ENCODE measurements at places on chromosomes 12 and 14.

- no peak for DNase-seq
These were observed 259.6 kb upstream of the ALG10B start for GRCh38 chr12:38056701-38057689.

DNA sequence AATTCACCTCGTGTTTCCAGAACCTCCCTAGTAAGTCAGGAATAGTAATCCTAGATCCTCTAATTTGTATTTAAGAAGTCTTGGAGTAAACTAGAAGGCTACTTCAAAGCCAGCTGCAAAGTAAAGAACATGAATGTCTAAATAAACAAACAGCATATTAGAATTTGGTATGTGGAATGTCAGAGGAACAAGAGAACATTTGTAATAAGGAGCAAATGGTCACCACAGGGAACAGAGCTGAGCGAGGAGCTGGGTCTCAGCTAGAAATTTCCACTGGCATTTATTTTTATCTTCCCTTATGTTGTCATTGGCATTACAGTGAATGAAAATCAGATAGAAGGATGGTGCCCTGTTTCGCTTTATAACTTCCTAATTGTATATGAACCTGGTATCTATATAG lies 50.2 kb downstream of the FRMD6 start:
- DNase-seq = no peak

- DNase-seq = no peak
These were observed 8.2 kb downstream of the MLXIP start for GRCh38 chr12:122086641-122087285.

GRCh38 chr12:104520242-104520900 lies 63.6 kb downstream of the CHST11 start:
- DNase-seq = no peak

GRCh38 chr12:85423947-85424346 lies 143.9 kb downstream of the ALX1 start:
- no peak for DNase-seq

DNA sequence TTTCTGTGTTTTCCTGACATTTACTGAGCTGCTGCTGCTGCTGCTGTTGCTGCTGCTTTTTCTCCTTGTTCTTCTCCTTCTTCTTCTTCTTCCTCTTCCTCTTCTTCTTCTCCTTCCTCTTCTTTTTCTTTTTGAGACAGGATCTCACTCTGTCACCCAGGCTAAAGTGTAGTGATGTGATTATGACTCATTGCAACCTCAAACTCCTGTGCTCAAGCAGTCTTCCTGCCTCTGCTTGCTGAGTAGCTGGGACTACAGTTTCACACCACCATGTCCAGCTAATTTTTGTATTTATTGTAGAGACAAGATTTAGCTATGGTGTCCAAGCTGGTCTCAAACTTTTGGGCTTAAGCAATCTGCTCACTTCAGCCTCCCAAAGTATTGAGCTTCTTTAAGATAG lies 95.8 kb downstream of the TMTC3 start:
- DNase-seq = no peak

DNA sequence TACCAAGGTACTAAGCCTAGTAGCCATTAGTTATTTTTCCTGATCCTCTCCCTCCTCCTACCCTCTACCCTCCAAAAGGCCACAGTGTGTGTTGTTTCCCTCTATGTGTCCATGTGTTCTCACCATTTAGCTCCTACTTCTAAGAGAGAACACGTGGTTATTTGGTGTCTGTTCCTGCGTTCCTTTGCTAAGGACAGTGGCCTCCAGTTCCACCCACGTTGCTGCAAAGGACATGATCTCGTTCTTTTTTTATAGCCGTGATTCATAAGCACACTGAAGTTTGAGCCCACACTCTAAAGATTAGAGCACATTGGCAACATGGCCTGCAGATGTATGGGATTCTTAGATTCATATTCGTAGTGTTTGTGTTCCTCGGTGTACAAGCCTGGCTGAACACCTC lies 8.1 kb upstream of the STX2 start:
- DNase-seq = no peak

DNA sequence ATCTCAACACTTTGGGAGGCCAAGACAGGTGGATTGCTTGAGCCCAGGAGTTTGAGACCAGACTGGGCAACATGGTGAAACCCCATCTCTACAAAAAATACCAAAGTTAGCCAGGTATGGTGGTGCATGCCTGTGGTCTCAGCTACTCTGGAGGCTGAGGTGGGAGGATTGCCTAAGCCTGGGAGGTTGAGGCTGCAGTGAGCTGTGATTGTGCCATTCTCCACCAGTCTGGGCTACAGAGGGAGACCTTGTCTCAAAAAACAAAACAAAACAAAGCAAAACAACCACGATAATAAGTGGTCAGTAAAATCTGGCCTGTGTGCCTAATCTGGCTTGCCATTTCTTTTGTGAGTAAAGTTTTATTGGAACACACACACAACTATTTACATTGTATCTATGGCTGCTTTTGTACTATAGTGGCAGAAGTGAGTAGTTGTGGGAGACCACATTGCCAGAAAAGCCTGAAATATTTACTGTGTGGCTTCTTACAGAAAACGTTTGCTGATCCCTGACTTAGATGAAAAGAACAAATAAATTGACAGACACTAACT lies 19.4 kb upstream of the KLRG1 start:
- no peak for DNase-seq

DNA sequence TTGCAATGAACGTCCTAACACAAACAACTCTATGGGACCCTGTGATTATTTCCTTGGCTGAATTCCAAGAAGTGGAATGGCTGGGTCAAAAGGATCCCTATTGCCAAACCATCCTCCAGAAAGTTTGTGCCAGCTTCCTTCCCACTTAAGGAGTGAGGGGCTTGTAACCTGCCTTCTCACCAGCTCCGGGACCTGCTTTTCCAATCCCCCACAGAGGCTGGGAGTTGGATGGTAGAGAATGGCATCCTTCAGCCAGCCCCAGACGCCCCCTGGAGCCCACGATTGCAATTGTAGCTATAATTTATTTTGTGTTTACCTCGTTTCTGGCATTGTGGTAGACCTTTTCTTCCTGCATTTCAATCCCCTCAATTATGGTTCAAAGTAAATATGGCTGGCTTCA lies 9.7 kb upstream of the ZDHHC22 start:
- no peak for DNase-seq

DNA sequence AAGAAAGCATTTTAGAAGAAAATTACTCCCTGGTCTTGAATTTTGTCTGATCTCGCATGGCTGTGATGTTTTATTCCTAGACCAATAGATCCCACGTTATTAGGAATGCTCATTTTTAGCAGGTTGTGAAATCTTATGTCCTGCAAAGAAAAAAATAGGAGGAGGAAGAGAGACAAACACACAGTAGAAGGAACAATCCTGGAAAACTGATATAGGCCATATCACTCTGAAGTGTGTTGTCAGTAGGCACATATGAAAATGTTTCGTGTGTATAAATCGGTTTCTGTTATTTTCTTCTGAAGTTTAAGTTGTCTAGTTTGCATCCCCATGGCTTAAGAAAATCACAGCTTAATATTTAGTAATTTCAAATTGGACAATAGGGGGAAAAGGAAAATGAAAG lies 12.4 kb downstream of the SLCO1B3 start:
- DNase-seq = no peak

GRCh38 chr12:16228067-16228466 lies 49.4 kb downstream of the SLC15A5 start:
- DNase-seq = no peak

GRCh38 chr12:95739561-95740313 lies 50.8 kb downstream of the NTN4 start:
- no peak for DNase-seq

DNA sequence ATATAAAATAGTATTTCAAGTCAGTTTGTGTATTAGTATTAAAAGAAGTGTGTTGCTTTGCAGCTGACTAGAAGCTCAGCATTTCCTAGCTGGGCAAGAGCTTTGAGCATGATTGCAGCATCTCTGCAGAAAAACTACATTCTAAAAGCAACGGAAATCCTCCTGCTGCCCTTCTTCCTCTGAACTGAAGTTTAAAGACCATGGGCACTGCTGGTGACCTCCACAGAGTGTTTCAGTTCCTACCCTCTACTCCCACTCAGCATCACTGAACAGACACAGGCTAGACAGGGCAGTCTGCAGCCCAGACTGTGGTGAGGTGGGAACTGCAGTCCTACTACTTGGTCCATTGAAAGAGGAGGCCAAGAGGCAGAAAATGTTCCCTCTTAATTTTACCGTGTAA lies 59.0 kb downstream of the FAR2 start:
- DNase-seq = no peak

- DNase-seq = no peak
These were observed 19.1 kb downstream of the PGAM5 start for GRCh38 chr12:132729541-132730320.

DNA sequence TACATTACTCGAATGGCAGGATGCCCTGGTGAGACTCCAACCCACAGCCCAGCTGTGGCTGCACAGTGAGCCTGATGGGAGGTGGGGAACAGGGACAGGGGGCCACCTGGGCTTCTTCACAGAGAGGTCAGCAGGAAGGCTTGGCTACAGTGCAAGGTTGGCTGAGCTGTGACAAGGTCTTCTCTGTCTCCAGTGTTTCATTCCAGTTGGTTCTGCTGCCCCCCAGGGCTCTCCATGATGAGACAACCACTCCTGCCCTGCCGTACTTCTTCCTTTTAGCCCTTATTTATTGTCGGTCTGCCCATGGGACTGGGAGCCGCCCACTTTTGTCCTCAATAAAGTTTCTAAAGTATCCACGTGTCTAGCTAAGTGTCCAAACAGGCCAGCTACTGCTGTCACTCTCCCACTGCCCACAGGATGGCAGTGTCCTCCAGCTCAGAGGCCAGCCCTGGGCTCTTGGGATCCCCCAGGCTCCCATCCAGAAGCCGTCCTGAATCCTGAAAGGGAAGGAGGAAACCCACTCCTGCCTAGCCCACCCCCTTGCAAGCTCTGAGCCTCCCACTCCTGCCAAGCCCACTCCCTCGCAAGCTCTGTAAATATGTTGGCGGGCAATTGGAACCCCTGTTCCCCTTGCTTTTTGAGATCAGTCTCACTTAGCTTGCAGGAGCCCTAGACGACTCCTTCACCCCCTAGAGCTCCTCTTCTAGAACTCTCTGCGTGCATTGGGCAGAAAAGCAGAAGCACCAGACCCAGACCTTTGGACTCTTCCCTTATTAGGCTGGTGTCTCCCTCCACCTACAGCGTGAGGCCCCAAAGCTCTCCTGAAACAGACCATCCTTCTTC lies 5.4 kb downstream of the C1QL4 start:
- no peak for DNase-seq

DNA sequence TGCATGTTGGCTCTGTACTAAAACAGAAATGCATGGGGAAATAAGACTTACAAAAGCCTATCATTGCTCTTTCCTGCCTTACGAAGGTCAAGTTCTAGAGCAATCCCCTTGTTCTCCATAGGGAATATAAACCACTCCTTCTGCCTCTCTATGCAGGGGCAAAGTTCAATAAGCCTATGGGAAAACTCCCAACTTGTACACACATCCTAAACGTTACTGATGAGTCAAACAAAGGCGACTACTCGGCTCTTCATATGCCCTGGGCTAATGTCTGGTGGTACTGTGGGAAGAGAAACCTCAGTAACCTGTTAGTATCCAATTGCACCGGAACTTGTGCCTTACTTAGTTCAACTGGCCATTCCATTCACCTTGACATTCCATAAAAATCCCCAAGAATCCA lies 32.7 kb downstream of the PRMT8 start:
- no peak for DNase-seq
